ENCODE measurements at places on chromosomes 5 and 9. TPM values are rescaled to one million over a fixed set of nuclear protein-coding genes. Genes with fewer than 3 reads are reported as not detected.

DNA sequence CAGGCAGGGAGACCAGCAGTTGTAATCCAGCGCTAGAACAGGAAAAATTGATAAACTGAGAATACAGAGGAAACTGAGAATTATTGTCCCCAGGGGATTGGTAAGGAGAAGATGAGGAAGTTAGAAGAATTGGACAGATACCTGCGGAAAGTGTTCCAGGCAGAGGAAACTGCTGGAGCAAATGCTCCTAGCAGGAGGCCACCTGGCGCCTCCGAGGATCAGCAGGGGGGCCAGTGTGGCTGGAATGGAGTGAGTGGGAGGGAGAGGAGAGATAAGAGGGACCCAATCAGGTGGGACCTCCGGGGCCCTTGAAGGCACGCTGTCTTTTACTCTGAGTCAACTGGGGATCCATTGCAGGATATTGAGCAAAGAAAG, 695 bp upstream of the ANXA6 start:
- no peak for DNase-seq

- DNase-seq, result no peak
Measured at GRCh38 chr5:93599399-93600120, 16.5 kb downstream of the NR2F1 start.

PCDHAC1 gene
- total RNA-seq, result 0.09 TPM

ZNF658 gene
- 13.5 TPM for total RNA-seq
